H9 (cell line): ENCODE measurements at places on chromosomes 2 and 18. TPM values are rescaled to one million over a fixed set of nuclear protein-coding genes. Genes with fewer than 3 reads are reported as not detected.

Gene ALPG
- 1.3 and 1.4 TPM in 2 replicates for total RNA-seq

Gene FAP
- total RNA-seq, result not detected in 2 replicates

Gene DNAH7
- 0.09 TPM in 1 of 2 replicates, not detected in the other for total RNA-seq

Gene TMEM37
- 4.2 and 4.8 TPM in 2 replicates for total RNA-seq

Gene CD8A
- total RNA-seq, result not detected in 2 replicates

Gene LHCGR
- 0.33 and 0.44 TPM in 2 replicates for total RNA-seq

Gene MTCL1
- total RNA-seq, result 45.1 and 50.7 TPM in 2 replicates

Gene RAB27B
- total RNA-seq, result 0.15 and 0.24 TPM in 2 replicates

Gene ASB18
- total RNA-seq, result not detected in 2 replicates

Gene UGT1A10
- not detected in 2 replicates for total RNA-seq

Gene MC5R
- not detected in 2 replicates for total RNA-seq

Gene UPP2
- not detected in 2 replicates for total RNA-seq

- no peaks in the 10 kb centered on the region for H3K27me3 ChIP-seq
- no peak overlapping the region for H3K4me3 ChIP-seq
- H3K36me3 ChIP-seq, result peaks cover 16% of the 10 kb centered on the region
- peak; percentile 74 for DNase-seq
- no peaks in the 10 kb centered on the region for H3K4me1 ChIP-seq
Observed at GRCh38 chr2:53422979-53423378, 344.6 kb upstream of the CHAC2 start.

DNA sequence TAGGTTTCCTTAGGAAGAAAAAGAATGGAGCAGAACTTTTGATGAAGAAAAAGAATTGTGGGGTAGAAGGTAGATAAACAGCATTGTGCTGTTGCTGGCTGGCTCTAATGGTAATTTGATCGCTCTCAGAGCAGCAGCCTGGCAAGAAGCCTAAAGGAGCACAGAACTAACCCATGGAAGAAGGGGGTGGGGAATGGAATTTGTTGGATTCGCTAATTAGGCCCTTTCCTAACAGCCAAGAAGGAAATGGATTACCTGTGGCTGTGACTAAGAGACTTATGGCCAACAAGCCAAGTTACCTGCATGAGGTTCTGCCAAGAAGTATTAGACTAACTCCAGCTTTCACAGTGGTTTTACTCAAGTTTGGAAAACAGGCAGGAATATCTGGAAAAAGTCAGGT, 210.6 kb downstream of the IKZF2 start:
- no peaks in the 10 kb centered on the region for H3K27me3 ChIP-seq
- no peaks in the 10 kb centered on the region for H3K36me3 ChIP-seq
- no peak overlapping the region for H3K4me3 ChIP-seq
- DNase-seq, result peak; percentile 70
- H3K4me1 ChIP-seq, result peaks cover 10% of the 10 kb centered on the region; the same call in 1 of the 2 replicates

DNA sequence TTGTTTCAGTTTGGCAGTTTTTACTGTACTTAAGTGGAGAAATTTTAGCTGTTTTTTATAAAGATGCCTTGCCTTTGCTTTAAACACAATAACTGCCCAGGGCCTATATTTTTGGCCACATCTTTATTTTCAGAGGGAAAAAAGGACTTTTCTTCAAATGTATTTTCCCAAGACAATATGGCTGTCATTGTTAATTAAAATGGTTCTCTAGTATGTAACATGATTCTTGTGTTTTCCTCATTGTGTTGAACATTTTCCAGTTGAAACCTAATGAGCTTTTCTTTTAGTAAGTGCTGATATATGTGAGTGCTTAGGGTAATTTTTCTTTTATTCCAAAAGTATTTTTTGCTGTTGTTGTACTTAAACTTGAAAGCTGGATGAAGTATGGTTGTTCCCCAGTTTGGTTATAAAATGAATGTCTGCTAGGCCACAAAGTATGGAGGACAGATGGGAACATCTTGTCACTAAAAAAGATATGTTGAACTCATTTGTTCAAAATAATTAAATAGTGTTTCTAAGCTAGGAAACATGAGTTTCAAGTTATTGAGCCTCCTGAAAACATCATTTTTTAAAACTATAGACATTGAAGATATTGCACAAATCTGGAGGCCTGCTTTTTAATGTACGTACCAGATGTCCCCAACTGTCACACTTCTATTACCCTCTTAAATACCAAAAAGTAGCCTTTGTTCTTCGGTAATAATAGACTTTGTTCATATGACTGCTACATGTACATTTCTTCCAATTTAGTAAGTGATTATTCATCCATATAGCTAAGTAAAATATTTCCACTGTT, 147.5 kb upstream of the DAPL1 start:
- no peaks in the 10 kb centered on the region for H3K4me1 ChIP-seq
- 0 out of 2 replicates have a peak, but pooled peaks cover 7% of the 10 kb centered on the region for H3K36me3 ChIP-seq
- no peaks in the 10 kb centered on the region for H3K27me3 ChIP-seq
- DNase-seq, result no peak

GRCh38 chr18:23277399-23277798, 142.1 kb downstream of the CABLES1 start:
- peaks cover 9% of the 10 kb centered on the region for H3K36me3 ChIP-seq
- DNase-seq, result no peak
- peaks cover 3% of the 10 kb centered on the region; the same call in 1 of the 2 replicates for H3K4me1 ChIP-seq
- no peaks in the 10 kb centered on the region for H3K27me3 ChIP-seq
- no peak overlapping the region for H3K27ac ChIP-seq

DNA sequence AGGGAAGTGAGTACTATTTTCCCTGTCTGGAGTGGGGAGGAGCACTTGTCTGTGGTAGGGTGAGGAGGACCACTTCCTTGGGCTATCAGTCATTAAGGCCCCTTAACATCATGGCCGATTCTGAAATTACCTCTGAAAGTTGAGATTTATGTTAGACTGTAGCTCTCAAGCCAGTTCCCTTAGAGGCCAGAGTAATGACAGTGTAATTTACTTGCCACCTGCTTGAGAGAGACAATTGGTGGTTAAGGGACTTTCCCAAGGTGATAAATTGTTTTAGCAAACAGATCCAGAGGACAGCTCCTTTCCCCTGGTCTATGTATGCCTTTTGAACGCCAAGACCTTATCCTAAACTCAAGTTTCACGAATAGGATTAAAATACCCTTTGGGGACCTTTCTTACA, 56.1 kb downstream of the NEDD4L start:
- peaks cover 14% of the 10 kb centered on the region; the same call in 1 of the 2 replicates for H3K4me1 ChIP-seq
- no peak overlapping the region for H3K4me3 ChIP-seq
- H3K36me3 ChIP-seq, result no peaks in the 10 kb centered on the region
- H3K27me3 ChIP-seq, result no peaks in the 10 kb centered on the region
- H3K27ac ChIP-seq, result no peak overlapping the region

GRCh38 chr2:44943031-44943692, 1.7 kb downstream of the SIX3 start:
- DNase-seq, result no peak
- H3K4me1 ChIP-seq, result peaks cover 5% of the 10 kb centered on the region
- H3K27ac ChIP-seq, result no peak overlapping the region
- peaks cover 83% of the 10 kb centered on the region for H3K27me3 ChIP-seq
- peak overlapping the region; percentile 71 for H3K4me3 ChIP-seq

- H3K4me3 ChIP-seq, result no peak overlapping the region; the same call in 2 of the 3 replicates
- no peak overlapping the region for H3K27ac ChIP-seq
- H3K27me3 ChIP-seq, result peaks cover 10% of the 10 kb centered on the region; the same call in 1 of the 2 replicates
- DNase-seq, result no peak
Observed at GRCh38 chr2:120225549-120226065, 2.4 kb upstream of the TMEM185B start.

DNA sequence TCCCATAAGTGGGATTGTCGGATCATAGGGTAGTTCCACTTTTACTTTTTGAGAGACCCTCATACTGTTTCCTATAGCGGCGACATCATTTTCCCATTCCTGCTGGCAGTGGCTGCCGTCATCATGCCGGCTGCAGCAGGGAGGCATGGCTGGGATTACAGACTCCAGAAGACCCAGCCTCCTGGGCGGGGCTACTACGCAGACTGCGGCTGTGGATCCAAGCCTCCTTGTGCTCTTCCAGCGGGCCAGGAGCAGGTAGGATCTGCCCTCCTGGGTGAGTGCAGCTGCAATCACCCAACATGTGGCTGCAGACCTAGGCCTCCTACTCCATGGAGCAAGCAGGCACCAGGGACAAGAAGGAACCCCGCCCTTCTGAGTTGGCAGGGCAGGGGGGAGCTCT, 359.2 kb downstream of the GALR1 start:
- no peaks in the 10 kb centered on the region for H3K27me3 ChIP-seq
- peak; percentile 82 for DNase-seq
- H3K4me1 ChIP-seq, result no peaks in the 10 kb centered on the region
- no peak overlapping the region for H3K27ac ChIP-seq
- 0 out of 2 replicates have a peak, but pooled peaks cover 3% of the 10 kb centered on the region for H3K36me3 ChIP-seq

- H3K27me3 ChIP-seq, result no peaks in the 10 kb centered on the region
- H3K27ac ChIP-seq, result no peak overlapping the region
- H3K4me1 ChIP-seq, result no peaks in the 10 kb centered on the region
- no peak for DNase-seq
- H3K4me3 ChIP-seq, result no peak overlapping the region
Observed at GRCh38 chr2:186771395-186771794, 77.5 kb downstream of the FAM171B start.

DNA sequence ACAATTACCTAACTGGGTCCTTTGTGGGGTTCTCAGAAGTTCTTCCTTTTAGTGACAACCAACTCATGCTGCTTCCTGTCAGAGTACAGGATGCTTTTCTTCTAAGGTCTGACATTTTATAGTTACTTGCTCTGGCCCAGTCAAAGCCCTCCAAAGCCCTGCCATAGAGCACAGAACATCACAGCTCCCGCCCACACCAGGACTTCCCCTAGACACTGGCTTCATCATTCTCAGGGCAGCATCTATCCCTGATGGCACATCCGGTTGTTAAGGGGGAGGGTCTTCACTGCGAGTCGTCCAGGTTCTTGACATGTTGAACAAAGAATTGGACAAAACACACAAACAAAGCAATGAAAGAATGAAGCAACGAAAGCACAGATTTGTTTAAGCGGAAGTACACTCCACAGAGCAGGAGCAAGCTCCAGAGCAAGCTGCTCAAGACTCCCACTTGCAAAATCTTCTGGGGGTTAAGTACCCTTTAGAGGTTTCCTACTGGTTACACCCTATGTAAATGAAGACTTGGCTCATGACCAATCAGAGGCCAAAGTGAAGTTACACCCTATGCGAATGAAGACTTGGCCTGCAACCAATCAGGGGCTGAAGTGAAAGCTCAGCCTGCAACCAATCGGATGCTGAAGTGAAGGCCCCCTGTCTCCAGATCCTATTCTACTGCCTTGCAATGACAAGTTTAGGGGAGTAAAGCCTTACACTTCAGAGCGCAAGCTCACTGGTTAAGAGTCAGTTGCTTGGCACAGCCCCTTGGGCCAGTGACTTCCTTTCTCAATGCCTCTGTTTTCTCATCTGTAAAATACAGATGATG, 79.0 kb downstream of the HDAC4 start:
- H3K4me1 ChIP-seq, result no peaks in the 10 kb centered on the region
- H3K27me3 ChIP-seq, result no peaks in the 10 kb centered on the region
- no peak overlapping the region for H3K27ac ChIP-seq
- peak; percentile 8 for DNase-seq
- peaks cover 16% of the 10 kb centered on the region; the same call in 1 of the 2 replicates for H3K36me3 ChIP-seq

- no peaks in the 10 kb centered on the region for H3K27me3 ChIP-seq
- no peak overlapping the region for H3K4me3 ChIP-seq
- no peaks in the 10 kb centered on the region for H3K36me3 ChIP-seq
- no peak for DNase-seq
- H3K4me1 ChIP-seq, result peaks cover 5% of the 10 kb centered on the region; the same call in 1 of the 2 replicates
Observed at GRCh38 chr18:3088449-3088848, 75.5 kb upstream of the LPIN2 start.

- H3K4me3 ChIP-seq, result no peak overlapping the region
- H3K36me3 ChIP-seq, result no peaks in the 10 kb centered on the region
- no peak for DNase-seq
- no peak overlapping the region for H3K27ac ChIP-seq
- no peaks in the 10 kb centered on the region for H3K27me3 ChIP-seq
Observed at GRCh38 chr18:36706134-36706881, 122.5 kb downstream of the TPGS2 start.

DNA sequence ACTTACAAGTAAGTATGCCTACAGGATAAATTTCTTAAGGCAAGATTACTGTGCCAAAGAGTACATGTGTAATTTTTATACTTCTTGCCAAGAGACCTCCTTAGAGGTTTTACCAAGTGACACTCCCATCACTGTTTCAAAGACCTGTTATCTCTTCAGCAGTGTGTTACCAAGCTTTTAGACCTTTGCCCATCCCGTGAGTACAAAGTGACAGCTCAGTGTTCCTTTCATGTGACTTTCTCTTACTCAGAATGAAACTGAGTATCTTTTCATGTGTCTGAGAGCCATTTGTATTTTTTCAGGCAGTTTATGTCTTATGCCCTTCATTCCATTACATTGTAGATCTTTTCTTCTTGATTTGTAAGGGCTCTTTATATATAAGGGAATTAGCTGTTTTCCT, 287.5 kb upstream of the SALL3 start:
- H3K27me3 ChIP-seq, result no peaks in the 10 kb centered on the region
- no peak for DNase-seq
- no peaks in the 10 kb centered on the region for H3K4me1 ChIP-seq
- no peaks in the 10 kb centered on the region for H3K36me3 ChIP-seq
- H3K4me3 ChIP-seq, result no peak overlapping the region
- H3K27ac ChIP-seq, result no peak overlapping the region

DNA sequence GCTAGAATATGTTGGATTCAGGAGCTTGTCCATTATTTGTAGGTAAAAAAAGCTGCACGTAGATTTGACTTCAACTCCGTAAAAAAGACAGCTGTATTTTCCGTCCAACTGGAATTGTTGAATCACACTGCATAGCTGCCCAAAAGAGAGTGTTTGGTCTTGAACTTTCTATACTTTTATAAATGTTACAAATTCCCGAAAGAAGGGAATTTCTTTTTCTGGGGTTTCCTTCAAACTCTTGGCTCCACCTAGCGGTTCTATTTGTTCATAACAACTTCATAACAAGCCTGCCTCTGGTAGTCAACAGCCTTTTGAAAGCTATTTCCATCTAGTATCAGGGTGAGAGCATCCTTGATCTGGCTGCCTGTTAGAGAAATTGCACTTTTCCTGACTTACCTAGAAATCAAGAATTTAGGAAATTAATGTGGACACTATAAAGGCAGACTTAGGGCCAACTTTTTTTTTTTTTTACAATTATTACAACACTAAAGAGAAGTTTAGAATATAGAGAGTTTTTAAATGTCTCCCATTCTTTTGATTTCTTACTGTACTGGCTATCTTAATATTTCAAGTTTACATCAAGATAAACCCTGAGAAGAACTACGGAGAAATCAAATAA, 48.1 kb downstream of the TMEM185B start:
- no peak overlapping the region for H3K4me3 ChIP-seq
- H3K27ac ChIP-seq, result no peak overlapping the region
- no peak for DNase-seq
- H3K4me1 ChIP-seq, result peaks cover 4% of the 10 kb centered on the region
- no peaks in the 10 kb centered on the region for H3K27me3 ChIP-seq
- H3K36me3 ChIP-seq, result peaks cover 4% of the 10 kb centered on the region; the same call in 1 of the 2 replicates

- no peak overlapping the region for H3K4me3 ChIP-seq
- DNase-seq, result no peak
- H3K4me1 ChIP-seq, result no peaks in the 10 kb centered on the region
- no peaks in the 10 kb centered on the region for H3K27me3 ChIP-seq
- no peaks in the 10 kb centered on the region for H3K36me3 ChIP-seq
Observed at GRCh38 chr18:37304012-37304680, 261.5 kb downstream of the CELF4 start.
